ENCODE measurements at places on chromosomes 4 and X. TPM values are rescaled to one million over a fixed set of nuclear protein-coding genes. Genes with fewer than 3 reads are reported as not detected.

TKTL1 gene
- 113 TPM for total RNA-seq

RPA4 gene
- 1.8 TPM for total RNA-seq

DNA sequence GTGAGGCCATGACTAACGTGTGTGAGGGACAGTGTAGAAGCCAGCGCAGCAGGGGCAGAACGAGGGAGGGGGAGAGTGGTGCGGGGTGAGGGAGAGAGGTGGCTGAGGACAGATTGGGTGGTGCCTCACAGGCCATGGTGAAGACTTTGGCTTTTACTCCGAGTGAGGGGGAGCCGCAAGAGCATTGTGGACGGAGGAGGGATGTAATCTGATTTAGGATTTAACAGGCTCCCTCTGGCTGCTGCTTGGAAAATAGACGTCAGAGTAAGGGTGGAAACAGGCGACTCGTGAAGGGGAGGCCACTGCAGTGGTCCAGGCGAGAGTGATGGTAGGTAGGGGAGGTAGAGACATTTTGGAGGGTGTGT is 13.0 kb downstream of the PPP1R3F start:
- no peaks in the 10 kb centered on the region for H3K27me3 ChIP-seq

DNA sequence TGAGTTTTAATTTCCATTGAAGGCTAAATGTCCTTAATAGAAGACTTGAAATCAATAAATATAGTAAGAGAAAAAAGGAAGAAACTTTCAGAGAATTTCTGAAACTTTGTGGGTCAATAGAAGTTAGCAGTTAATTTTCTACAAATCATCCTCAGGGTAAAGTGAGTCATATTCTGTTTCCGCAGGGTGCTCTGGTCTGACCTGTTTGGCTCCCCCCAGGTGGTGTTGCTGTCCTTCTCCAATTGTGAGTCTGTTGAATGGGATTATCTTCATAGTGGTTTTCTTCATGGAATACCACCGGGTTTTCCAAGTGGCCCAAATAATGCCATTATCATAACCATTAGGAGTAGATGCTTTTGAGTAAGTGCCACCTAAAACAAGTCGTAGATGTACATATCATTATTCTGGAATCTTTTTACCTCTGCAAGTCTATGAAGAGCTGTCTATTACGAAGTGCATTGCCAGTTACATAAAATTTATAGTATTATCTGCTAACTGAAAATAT is 7.7 kb downstream of the FGG start:
- no peak for DNase-seq
- H3K36me3 ChIP-seq: no peaks in the 10 kb centered on the region
- no peaks in the 10 kb centered on the region for H3K27me3 ChIP-seq
- no peaks in the 10 kb centered on the region for H3K4me1 ChIP-seq

- no peak overlapping the region for H3K27ac ChIP-seq
- H3K27me3 ChIP-seq: no peaks in the 10 kb centered on the region
- H3K36me3 ChIP-seq: no peaks in the 10 kb centered on the region
- peak; percentile 6 for DNase-seq
Measured at GRCh38 chr4:106502106-106502699, 133.6 kb upstream of the GIMD1 start.

Data from prostate gland (tissue), 2 donors.